ENCODE measurements at places on chromosomes 6 and 20.

DNA sequence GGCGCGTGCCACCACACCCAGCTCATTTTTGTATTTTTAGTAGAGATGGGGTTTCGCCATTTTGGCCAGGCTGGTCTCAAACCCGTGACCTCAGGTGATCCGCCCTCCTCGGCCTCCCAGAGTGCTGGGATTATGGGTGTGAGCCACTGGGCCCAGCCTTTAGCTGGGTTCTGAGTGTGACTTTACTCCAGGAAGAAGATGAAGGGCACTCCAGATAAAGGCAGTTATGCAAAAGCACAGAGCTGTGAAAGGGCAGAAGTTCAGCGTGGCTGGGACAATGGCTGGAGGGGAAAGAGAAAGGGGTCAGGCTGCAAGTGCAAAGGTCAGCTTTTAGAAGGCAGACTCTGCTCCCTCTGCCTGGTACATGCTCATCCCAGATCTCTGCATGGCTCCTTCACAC lies 39.7 kb downstream of the MAP3K5 start:
- no peaks in the 10 kb centered on the region for H3K27me3 ChIP-seq
- DNase-seq: no peak

DNA sequence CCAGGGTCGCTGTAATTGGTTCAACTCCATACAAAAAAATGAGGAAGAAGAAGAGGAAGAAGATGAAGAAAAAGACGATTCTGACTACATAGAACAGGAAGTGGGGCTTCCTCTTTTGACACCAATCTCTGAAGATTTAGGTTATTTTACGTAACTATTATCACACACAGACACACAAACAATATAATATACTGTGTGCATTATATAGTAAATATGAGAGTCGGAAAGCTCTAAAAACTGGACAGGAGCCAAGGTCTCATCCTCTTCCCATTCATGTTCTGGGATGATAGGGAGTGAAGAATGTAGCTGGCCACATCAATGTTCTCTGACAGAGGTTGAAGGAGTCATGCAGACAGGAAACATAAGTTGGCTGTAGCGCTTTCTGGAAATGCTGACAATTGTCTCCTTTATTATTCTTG lies 13.3 kb downstream of the RSPH4A start:
- H3K4me1 ChIP-seq: no peaks in the 10 kb centered on the region
- H3K4me3 ChIP-seq: no peak overlapping the region
- H3K36me3 ChIP-seq: no peaks in the 10 kb centered on the region
- DNase-seq: no peak
- no peak overlapping the region for H3K27ac ChIP-seq

GRCh38 chr6:158408552-158409130 lies 96.4 kb downstream of the TULP4 start:
- H3K27me3 ChIP-seq: no peaks in the 10 kb centered on the region
- no peak overlapping the region for H3K27ac ChIP-seq
- no peak for DNase-seq
- H3K36me3 ChIP-seq: no peaks in the 10 kb centered on the region

DNA sequence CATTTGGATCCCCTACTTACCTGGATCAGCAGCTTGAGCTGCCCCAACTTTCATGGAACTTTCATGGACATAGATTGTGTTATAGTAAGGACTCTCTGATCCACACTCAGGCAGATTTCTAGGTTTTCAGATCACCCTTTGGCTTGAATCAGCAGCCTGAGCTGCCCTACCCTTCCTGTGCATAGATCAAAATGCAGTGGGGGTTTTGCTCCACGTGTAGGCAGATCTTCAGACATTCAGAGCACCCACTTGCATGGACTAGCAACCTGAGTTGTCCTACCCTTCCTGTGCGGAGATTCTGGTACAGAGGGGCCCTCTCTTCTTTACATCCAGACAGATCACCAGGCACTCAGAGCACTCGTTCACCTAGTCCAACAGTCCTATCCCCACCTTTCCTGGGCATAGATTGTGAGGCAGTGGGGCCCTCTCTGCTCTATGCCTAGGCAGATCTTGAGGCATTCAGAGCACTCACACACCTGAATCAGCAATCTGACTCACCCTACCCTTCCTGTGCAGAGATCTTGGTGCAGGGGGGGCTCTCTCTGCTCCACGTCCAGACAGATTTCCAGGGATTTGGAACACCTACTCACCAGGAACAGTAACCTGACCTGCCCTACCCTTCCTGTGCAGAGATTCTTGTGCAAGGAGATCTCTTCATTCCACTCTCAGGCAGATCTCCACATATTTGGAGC lies 705.2 kb upstream of the NRSN1 start:
- no peaks in the 10 kb centered on the region for H3K36me3 ChIP-seq
- H3K27me3 ChIP-seq: no peaks in the 10 kb centered on the region
- no peak for DNase-seq
- H3K27ac ChIP-seq: no peak overlapping the region

DNA sequence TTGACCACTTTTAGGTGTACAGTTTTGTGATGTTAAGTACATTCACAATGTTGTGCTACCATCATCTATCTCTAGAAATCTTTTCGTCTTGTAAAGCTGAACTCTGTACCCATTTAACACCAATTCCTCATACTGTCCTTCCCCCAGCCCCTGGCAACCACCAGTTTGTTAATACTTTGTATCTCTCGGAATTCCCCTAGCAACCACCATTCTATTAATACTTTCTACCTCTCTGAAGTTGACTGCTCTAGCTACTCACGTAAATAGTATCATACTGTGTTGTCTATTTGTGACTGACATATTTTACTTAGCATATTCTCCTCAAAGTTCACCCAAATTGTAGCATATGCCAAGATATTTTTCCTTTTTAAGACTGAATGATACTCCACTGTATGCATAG lies 82.3 kb upstream of the CLDN20 start:
- peaks cover 27% of the 10 kb centered on the region for H3K4me1 ChIP-seq
- H3K27ac ChIP-seq: no peak overlapping the region
- no peaks in the 10 kb centered on the region for H3K27me3 ChIP-seq
- DNase-seq: no peak

GRCh38 chr6:70709826-70710225 lies 42.1 kb downstream of the SMAP1 start:
- H3K4me3 ChIP-seq: no peak overlapping the region
- DNase-seq: no peak
- no peaks in the 10 kb centered on the region for H3K27me3 ChIP-seq

GRCh38 chr20:22387452-22387851 lies 196.9 kb downstream of the FOXA2 start:
- no peak overlapping the region for H3K27ac ChIP-seq
- DNase-seq: no peak
- H3K4me3 ChIP-seq: no peak overlapping the region
- no peaks in the 10 kb centered on the region for H3K36me3 ChIP-seq
- peaks cover 5% of the 10 kb centered on the region for H3K4me1 ChIP-seq

DNA sequence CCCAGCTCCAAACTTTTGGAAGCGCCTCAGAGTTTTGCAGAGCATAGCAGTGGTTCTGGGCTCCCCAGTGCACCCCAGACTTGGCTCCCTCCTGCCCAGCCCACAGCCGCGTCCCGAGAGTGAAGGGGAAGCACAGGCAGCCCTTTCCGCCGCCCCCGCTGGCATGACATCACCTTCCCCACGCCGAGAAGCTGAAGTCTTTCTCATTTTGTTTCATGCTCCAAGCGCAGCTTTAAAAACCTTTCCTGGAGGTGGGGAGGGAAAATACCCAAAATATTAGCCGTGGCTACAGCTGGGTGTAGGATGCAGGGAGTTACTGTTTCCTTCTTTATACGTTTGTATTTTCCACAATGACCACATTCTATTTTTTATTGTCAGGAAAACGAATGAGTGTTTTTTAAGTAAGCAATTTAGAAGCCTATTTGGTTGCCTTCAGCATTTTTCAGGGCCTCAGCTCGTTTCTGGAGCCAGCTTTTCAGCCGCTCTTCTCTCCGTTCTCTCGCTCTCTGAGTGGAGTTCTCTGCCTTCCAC lies 72.9 kb downstream of the SNX5 start:
- H3K27ac ChIP-seq: peak overlapping the region; percentile 46
- H3K4me3 ChIP-seq: no peak overlapping the region
- DNase-seq: no peak
- H3K36me3 ChIP-seq: no peaks in the 10 kb centered on the region
- H3K4me1 ChIP-seq: no peaks in the 10 kb centered on the region

GRCh38 chr6:88177961-88178464 lies 11.9 kb upstream of the CNR1 start:
- H3K4me1 ChIP-seq: no peaks in the 10 kb centered on the region
- H3K27ac ChIP-seq: no peak overlapping the region
- DNase-seq: no peak

- no peak overlapping the region for H3K27ac ChIP-seq
- no peaks in the 10 kb centered on the region for H3K36me3 ChIP-seq
- H3K4me1 ChIP-seq: no peaks in the 10 kb centered on the region
- no peak overlapping the region for H3K4me3 ChIP-seq
- no peaks in the 10 kb centered on the region for H3K27me3 ChIP-seq
These were observed 16.5 kb downstream of the BLOC1S5 start for GRCh38 chr6:8047541-8048292.

DNA sequence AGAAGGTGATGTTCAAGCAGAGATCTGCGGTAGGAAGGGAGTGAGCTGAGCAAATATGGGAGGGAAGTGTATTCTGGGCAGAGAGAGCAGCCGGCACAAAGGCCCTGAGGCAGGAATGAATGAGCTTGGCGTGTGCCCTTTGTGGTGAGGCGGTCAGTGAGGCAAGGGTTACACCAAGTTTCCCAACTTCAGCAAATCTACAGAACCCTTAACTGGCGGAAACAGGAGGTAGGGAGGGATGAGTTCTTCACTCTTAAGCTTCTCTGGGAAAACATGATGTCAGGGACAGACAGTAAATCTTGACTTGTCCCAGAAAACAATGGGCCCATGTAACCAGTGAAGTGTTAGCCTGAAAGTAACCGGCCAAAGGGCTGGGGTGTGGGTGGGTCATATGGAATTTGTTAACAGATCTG lies 97.1 kb upstream of the PTPN1 start:
- H3K4me1 ChIP-seq: peaks cover 88% of the 10 kb centered on the region
- peak overlapping the region; percentile 100 for H3K27ac ChIP-seq
- H3K4me3 ChIP-seq: no peak overlapping the region
- H3K36me3 ChIP-seq: no peaks in the 10 kb centered on the region
- no peak for DNase-seq
- H3K27me3 ChIP-seq: no peaks in the 10 kb centered on the region

DNA sequence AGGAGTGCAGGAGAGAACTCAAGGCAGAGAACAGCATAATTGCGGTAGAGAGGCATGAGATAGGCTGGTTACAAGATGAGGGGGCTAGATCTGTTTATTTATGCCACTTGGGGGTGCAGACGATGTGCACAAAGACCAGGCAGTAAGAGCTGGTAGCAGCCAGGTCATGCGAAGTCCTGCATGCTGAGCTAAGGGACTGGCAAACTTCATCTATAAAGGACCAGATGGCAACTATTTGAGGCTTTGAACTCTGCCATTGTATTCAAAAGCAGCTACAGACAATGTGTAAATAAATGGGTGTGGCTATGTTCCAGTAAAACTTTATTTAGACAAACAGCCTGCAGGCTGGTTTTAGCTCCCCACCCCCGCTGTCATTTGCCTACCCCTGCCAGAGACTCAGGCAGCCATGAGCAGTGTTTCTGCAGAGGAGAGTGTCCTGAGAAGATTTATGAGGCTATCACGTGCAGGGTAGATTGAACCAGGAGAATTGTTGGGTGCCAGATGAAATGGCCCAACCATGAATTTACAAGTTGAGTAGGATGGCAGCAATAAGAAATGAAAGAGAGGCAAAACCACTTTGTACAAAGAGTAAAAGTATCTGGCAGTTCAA lies 253.4 kb upstream of the MOCS1 start:
- no peaks in the 10 kb centered on the region for H3K27me3 ChIP-seq
- DNase-seq: no peak
- no peaks in the 10 kb centered on the region for H3K36me3 ChIP-seq
- no peak overlapping the region for H3K4me3 ChIP-seq

GRCh38 chr6:107473660-107474059 lies 14.3 kb upstream of the PDSS2 start:
- no peak for DNase-seq
- H3K4me1 ChIP-seq: no peaks in the 10 kb centered on the region
- no peaks in the 10 kb centered on the region for H3K36me3 ChIP-seq
- no peak overlapping the region for H3K4me3 ChIP-seq
- H3K27me3 ChIP-seq: no peaks in the 10 kb centered on the region

- no peak for DNase-seq
- no peaks in the 10 kb centered on the region for H3K4me1 ChIP-seq
- H3K36me3 ChIP-seq: no peaks in the 10 kb centered on the region
- no peak overlapping the region for H3K27ac ChIP-seq
- H3K27me3 ChIP-seq: no peaks in the 10 kb centered on the region
These were observed 508.1 kb upstream of the MAP3K7 start for GRCh38 chr6:91094806-91095475.

- H3K27me3 ChIP-seq: no peaks in the 10 kb centered on the region
- peaks cover 23% of the 10 kb centered on the region for H3K4me1 ChIP-seq
- no peaks in the 10 kb centered on the region for H3K36me3 ChIP-seq
- no peak for DNase-seq
- no peak overlapping the region for H3K27ac ChIP-seq
These were observed 57.2 kb downstream of the RAB44 start for GRCh38 chr6:36754582-36755434.

GRCh38 chr20:10510216-10510615 lies 75.1 kb downstream of the SLX4IP start:
- H3K36me3 ChIP-seq: no peaks in the 10 kb centered on the region
- H3K4me1 ChIP-seq: peaks cover 18% of the 10 kb centered on the region
- H3K27me3 ChIP-seq: no peaks in the 10 kb centered on the region

- no peak for DNase-seq
- peak overlapping the region; percentile 87 for H3K4me3 ChIP-seq
- no peak overlapping the region for H3K27ac ChIP-seq
- H3K4me1 ChIP-seq: peaks cover 6% of the 10 kb centered on the region
These were observed 296 bp downstream of the DZANK1 start for GRCh38 chr20:18466574-18466893.

GRCh38 chr20:64161356-64162238 lies 2.7 kb upstream of the MYT1 start:
- DNase-seq: peak; percentile 49
- no peaks in the 10 kb centered on the region for H3K27me3 ChIP-seq
- no peaks in the 10 kb centered on the region for H3K36me3 ChIP-seq
- H3K4me1 ChIP-seq: no peaks in the 10 kb centered on the region
- H3K4me3 ChIP-seq: no peak overlapping the region

GRCh38 chr6:69732640-69733039 lies 64.2 kb downstream of the LMBRD1 start:
- H3K27me3 ChIP-seq: no peaks in the 10 kb centered on the region
- H3K36me3 ChIP-seq: no peaks in the 10 kb centered on the region
- no peak overlapping the region for H3K4me3 ChIP-seq
- no peaks in the 10 kb centered on the region for H3K4me1 ChIP-seq

DNA sequence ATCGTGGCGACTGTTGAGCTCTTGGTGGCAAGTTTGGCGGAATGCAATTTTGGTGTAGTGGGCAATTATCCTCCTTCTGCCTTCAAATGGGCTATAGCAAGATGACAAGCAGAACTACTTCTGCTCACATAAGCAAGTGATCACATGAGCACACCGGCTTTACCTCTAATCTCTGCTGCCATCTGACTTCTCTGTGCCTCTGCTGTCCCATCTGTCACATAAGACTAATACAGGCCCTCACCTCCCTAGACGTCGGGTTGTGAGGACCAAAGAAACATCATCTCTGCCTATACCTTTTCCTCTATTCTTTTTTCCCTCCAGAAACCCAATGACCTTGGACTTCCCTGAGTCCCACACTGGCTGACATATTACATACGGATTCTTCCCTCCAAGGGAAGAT lies 13.3 kb upstream of the WTAP start:
- H3K36me3 ChIP-seq: no peaks in the 10 kb centered on the region
- no peak overlapping the region for H3K4me3 ChIP-seq
- no peak overlapping the region for H3K27ac ChIP-seq
- no peak for DNase-seq
- no peaks in the 10 kb centered on the region for H3K4me1 ChIP-seq
- no peaks in the 10 kb centered on the region for H3K27me3 ChIP-seq
